Ammon's horn (tissue), 1 donor: ENCODE measurements at places on chromosomes 6 and 20.
A peak's percentile ranks its signal among the peaks of the same experiment; 100 is the strongest.

- DNase-seq = peak; percentile 69
Measured at GRCh38 chr6:158232316-158233213, 64.4 kb downstream of the GTF2H5 start.

GRCh38 chr20:6665621-6666355 is 101.7 kb upstream of the BMP2 start:
- DNase-seq = no peak

DNA sequence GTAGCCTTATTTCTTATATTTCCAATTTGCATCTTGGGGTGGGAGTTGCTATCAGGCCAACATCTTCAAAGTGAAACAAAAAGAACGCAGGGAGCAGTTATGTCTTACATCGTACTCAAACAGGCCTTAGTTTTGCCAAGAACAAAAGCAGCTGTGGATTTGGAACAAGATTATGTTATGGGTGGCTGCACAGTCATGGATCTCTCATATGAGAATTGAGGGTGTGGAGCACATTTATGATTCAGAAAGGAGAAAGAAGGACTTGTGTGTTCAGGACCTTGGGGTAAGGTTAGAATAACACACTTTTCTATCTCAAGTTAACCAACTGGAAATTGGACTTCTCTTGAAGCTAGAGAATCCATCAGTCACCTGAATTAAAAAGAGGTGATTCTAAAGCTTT is 259.9 kb downstream of the FOXA2 start:
- DNase-seq = no peak

DNA sequence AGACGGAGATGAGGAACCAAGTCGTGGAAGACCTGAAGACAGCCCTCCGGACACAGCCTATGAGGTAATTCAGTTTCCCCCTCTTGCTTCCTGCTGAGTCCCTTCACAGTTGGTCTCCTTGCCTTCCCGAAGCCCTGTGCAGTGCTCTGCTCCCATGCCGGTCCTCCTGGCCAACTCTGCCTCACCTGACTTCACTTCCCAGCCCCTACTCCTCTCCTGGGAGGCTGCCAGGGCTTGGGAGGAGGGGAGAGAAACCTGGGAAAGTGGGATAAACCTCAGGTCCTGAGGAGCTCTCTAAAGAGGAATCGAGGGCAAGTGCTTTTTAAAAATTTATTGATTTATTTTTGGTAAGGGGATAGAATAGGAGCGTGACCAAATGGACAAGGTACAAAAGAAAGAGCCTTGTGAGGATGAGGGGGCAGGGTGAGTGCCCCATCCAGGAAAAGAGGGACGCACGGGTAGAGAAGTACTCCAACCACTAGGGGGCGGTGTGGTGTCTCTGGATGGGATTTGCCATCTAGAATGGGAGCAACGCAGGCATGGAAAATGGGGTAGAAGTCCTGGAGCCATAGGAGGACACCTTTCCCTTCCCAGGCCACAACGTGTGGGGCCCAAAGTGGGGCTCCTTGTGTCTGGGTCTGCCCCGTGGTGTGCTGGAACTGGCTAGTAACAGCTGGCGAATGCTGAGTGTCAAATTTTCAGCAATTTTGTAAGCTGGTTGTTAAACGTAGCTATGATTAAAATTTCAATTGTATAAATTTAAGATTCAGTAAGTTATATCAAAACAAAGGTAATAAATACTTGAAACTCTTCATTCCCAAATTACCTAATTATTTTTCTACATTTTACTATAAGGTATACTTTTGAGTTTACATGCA is 69.0 kb downstream of the MOCS1 start:
- peak; percentile 63 for DNase-seq

GRCh38 chr6:109008537-109009235 is 86.0 kb downstream of the SESN1 start:
- DNase-seq = peak; percentile 58

GRCh38 chr20:1005452-1006027 is 3.4 kb upstream of the RSPO4 start:
- peak; percentile 16 for DNase-seq

DNA sequence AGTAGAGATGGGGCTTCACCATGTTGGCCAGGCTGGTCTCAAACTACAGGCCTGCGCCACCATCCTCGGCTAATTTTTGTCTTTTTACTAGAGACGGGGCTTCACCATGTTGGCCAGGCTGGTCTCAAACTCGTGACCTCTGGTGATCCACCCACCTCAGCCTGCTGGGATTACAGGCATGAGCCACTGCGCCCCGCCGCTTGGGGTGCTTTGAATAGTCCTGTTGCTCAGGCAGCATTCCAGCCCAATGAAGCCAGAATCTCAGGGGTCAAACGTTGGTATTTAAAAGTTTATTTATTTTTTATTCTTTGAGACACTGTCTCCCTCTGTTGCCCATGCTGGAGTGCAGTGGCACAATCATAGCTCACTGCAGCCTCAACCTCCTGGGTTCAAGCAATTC is 11.3 kb downstream of the MOCS3 start:
- no peak for DNase-seq

- no peak for DNase-seq
Measured at GRCh38 chr6:40695114-40695513, 108.0 kb upstream of the LRFN2 start.
